ENCODE measurements at places on chromosomes 4 and X.

DNA sequence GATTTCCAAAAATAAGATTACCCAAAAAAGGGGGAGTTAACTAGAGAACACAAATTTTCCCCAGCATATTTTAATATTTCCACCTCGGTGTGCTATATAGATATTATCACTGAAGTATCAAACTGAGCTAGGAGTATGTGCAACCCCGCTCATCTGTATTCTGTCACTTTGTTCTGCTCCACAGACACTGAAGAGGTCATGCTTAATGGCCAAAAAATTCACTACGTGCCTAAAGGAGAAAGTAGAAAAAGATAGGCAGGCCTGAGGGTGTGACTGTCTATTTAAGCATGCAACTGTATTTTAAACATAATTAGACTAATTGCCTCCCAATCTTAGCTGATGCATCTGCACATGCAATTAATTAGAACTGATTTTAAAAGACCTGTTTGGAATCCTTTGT, 24.5 kb downstream of the SH3RF1 start:
- DNase-seq, result no peak

- no peak for DNase-seq
Measured at GRCh38 chrX:16316331-16316730, 149.1 kb downstream of the MAGEB17 start.

- no peak for DNase-seq
Measured at GRCh38 chr4:18938343-18939099, 917.0 kb upstream of the LCORL start.

DNA sequence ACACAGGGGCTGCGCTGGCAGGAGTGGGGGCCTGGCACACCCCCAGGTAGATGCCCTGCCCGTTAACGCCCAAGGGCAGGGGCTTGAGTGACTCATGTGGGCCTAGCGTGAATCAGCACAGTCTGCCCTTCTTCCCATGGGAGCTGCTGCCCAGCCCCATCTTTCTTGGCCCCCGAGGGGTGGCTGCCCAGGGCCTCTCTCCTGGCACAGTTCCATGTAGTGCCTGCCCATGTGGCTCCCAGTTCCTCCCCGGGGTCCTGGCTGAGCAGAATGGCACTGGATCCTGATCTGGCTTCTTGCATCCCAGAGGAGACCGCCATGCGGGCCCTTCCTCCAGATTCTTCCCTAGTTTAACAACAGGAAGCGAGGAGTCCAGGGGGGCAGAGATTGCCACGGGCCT, 2.1 kb upstream of the AVPR2 start:
- no peak for DNase-seq

DNA sequence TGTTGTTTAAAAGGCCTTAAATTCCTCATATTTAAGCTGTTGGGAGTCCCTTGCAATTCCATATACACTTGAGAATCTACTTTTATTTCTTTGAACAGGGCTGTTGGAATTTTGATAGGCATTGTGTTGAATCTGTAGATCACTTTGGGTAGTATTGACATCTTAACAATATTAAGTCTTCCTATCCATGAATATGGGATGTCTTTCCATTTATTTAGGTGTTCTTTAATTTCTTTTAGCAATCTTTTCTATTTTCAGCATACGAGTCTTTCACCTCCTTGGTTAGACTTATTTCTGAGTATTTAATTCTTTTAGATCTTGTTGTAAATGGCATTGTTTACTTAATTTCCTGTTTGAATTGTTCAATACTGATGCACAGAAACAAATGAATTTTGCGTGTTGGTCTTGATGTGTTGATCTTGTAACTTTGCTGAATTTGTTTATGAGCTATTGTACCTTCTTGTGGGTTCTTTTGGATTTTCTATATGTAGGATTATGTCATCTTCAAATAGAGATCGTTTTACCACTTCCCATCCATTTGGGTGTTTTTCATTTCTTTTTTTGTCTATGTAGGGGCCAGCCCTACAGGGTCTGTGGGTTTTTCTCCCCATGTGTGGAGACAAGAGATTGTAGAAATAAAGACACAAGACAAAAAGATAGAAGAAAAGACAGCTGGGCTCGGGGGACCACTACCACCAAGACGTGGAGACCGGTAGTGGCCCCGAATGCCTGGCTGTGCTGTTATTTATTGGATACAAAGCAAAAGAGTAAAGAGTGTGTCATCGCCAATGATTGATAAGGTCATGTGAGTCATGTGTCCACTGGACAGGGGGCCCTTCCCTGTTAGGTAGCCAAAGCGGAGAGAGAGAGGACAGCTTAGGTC, 18.2 kb upstream of the CTBP1 start:
- no peak for DNase-seq

DNA sequence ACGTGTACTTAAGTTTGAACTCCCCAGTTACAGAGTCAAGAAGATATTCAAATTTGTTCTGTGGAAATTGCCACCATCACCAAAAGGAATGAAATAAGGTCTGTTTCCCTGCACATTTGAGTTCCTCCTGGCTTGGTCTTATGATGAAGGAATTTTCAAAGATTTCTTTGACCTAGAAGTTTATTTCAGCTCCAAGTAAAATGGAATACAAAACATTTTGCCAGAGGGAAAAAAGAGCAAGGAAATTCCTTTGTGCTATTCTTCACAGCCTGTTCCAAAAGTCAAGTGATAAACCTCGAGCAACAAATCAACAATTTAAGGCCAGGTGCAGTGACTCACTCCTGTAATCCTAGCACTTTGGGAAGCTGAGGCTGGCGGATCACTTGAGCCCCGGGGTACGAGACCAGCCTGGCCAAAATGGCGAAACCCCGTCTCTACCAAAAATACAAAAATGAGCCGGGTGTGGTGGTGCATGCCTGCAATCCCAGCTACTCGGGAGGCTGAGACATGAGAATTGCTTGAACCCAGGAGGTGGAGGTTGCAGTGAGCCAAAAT, 3.4 kb downstream of the NKRF start:
- DNase-seq, result no peak

- no peak for DNase-seq
Measured at GRCh38 chr4:7206385-7206784, 14.0 kb downstream of the SORCS2 start.

DNA sequence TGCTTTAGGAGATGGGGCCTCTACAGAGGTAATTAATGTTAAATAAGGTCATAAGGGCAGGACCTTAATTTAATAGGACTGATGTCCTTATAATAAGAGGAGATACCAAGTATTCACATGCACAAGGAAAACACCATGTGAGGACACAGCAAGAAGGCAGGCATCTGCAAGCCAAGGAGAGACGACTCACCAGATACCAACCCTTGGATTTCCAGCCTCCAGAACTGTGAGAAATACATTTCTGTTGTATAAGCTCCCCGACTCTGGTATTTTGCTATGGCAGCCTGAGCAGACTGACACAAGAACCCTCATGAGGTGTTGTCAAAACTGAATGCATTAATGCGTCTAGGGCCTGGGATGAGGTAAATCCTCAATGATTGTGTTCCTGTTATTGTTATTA, 56.2 kb upstream of the MAPK10 start:
- DNase-seq, result no peak

- no peak for DNase-seq
Measured at GRCh38 chr4:47184083-47184482, 152.7 kb downstream of the GABRB1 start.

- no peak for DNase-seq
Measured at GRCh38 chr4:102751941-102752340, 8.8 kb downstream of the MANBA start.

GRCh38 chr4:70000711-70001110, 4.9 kb downstream of the STATH start:
- no peak for DNase-seq

DNA sequence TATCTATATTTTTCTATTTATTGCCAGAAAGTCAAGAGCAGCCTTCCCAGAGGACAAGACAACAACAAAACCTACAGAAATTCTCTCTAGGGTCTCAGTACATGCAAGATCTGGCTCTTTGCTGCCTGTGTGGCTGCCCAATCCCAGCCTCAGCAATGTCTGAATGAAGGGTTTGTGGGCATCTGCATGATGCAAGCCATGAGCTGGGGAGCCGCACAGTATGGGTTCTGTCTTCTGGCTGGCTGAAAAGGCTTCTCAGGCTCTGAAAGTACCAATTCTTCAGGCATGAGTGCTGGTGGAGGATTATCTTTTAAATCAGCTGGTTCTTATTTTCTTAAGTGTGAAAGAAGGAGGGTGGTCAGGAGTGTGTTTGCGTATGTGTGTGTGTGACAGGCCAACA, 104.6 kb downstream of the PDGFRA start:
- DNase-seq, result no peak

GRCh38 chr4:56048383-56048701, 99.6 kb downstream of the CEP135 start:
- no peak for DNase-seq

DNA sequence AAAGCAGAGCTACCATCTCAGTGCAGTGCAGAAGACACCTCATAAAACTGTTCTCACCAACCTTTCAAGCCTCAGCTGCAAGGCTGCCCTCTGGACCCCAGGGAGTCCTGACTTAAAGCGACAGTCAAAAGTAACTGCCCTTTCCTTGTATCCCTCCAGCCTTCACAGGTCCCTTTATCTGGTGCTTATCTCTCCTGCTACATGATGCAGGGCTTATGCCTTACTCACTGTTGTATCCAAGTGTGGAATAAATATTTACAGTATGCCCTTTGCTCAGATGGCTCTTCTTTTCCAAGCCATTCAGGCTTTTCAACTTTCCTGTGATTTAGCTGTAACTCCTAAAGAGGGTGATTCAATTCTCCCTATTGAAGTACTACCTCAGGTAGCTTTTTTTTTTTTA, 92.6 kb downstream of the KDR start:
- DNase-seq, result no peak

DNA sequence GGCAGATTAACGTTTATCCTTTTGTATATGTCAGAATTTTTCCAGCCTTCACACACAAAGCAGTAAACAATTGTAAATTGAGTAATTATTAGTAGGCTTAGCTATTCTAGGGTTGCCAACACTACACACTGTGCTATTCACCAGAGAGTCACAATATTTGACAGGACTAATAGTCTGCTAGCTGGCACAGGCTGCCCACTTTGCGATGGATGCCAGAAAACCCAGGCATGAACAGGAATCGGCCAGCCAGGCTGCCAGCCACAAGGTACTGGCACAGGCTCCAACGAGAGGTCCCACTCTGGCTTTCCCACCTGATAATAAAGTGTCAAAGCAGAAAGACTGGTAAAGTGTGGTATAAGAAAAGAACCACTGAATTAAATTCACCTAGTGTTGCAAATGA, 94.8 kb downstream of the TET2 start:
- DNase-seq, result no peak

DNA sequence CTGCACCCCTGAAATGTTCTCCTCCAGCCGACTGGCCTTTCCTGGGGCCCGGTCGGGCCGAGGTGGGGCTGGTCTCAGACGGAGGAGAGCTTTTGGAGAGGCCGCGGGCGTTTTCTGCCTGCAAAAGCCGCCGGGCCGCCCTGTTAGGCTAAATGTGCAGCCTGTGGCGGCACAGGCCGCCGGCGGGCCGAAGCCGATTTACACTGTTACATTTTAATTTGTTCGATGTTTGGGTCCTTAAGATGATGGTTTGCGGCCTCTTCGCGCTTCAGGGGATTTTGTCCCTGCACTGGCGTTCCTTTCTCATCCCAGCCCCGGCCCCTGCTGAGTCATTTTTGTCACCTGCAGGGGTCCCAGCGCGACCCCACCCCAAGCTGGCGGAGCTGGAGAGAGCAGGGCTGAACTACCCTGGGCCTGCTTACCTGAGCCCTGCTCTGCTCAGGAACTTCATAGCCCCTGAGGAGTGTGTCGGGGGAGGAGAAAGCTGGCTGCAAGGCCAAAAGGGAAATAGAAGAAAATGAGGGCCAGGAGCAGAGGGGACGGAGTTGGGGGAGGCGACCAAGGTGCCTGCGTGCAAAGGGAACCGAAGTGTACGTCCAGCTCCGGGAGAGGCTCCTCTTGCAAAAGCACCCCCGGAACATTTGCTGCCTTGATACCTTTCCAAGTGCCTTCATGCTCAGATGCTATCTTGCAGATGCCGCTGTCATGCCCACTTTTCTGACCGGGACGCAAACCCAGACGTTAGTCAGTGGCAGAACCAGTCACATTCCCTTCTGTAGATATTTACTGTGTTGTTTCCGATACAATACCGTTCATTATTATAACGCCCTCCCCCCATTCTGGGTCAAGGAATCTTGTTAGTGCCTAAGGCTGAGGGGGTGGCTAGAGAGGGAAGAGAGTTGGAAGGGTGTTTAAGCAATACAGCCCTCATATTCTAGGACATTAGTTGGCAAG, 977 bp upstream of the RBBP7 start:
- no peak for DNase-seq

DNA sequence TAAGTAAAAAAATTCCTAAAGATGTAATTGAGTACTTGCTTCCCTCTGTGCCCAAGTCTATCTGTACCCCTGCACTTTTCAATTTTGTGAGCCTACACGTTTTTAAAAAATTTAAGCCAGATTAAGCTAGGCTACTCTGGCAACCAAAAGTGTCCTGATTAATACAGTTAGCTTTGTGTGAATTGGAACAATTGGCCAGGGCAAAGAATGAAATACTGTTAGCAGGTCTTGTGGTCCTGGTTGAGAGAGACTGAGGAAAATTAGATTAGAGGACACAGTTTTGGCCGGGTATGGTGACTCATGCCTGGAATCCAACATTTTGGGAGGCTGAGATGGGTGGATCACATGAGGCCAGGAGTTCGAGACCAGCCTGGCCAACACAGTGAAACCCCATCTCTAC, 293.3 kb downstream of the RAPGEF2 start:
- DNase-seq, result no peak

GRCh38 chrX:25726539-25726938, 411.6 kb upstream of the MAGEB18 start:
- no peak for DNase-seq

DNA sequence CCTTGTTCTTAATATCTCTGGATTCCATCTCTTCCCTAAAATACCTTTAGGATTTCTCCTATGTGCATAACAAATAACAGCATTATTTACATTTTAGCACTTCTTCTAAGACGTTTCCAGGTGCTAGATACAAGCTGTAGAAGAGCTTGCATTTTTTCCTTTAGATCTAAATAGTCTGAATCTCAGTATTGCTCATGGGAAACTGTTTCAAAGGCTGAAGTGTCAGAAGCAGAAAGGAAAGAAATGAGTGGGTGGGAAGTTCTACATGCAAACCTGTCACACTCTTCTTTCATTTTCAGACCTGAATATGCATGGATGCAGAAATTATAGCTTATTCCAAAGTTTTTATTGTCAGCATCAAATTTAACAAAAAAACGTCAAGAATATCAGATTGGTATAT, 41.8 kb downstream of the FGF13 start:
- no peak for DNase-seq

GRCh38 chr4:173736840-173737239, 206.8 kb upstream of the HAND2 start:
- no peak for DNase-seq
